ENCODE measurements at places on chromosomes 2 and 18.

GRCh38 chr2:34105006-34105767 lies 506.1 kb upstream of the FAM98A start:
- DNase-seq, result no peak

- DNase-seq, result no peak
These were observed 5.5 kb upstream of the ARL4C start for GRCh38 chr2:234502285-234502918.

DNA sequence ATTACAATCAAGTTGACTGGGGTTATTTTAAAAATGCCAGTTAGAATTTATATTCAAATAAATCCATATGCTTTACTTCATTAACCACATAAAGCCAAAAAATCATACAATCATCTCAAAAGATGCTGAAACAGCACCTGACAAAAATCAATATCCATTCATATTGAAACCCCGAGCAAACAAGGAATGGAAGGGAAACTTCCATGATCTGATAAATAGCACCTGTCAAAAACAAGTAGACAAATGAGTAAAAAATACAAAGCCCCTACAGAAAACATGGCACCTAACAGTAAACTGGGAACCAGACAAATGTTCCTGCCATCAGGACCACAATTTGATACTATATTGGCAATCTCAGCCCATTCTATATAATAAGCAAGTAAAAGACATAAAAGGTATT lies 227.5 kb downstream of the HDAC4 start:
- no peak for DNase-seq

GRCh38 chr18:13564579-13564978 lies 161.8 kb downstream of the FAM210A start:
- DNase-seq, result no peak
